ENCODE measurements at places on chromosomes 2 and 18.

- DNase-seq, result peak; percentile 62
Measured at GRCh38 chr2:174683392-174683759, 80.9 kb downstream of the CHRNA1 start.

- no peak for DNase-seq
Measured at GRCh38 chr2:186704897-186705296, 11.0 kb downstream of the FAM171B start.

DNA sequence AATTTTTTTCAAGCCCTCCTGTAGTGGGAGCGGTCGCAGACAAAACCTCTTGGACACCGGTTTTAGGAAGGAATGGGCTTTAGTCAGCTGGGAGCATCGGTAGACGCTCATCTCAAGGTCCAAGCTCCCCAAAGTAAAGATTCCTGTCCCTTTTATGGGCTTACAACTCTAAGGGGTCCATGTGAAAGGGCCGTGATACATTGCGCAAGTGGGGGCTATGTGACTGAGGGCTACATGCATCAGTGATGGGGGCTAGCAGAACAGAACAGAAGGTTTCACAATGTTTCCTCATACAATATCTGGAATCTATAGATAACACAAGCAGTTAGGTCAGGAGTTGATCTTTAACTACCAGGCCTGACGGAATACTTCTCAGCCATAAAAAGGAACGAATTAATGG is 62.5 kb downstream of the CAMKMT start:
- no peak for DNase-seq

GRCh38 chr2:218996937-218997336 is 3.7 kb upstream of the CRYBA2 start:
- DNase-seq, result no peak

- DNase-seq, result no peak
Measured at GRCh38 chr2:16741498-16741897, 75.9 kb upstream of the CYRIA start.

GRCh38 chr2:195498176-195498575 is 158.8 kb upstream of the SLC39A10 start:
- no peak for DNase-seq

- no peak for DNase-seq
Measured at GRCh38 chr18:78905334-78905733, 74.3 kb upstream of the SALL3 start.

DNA sequence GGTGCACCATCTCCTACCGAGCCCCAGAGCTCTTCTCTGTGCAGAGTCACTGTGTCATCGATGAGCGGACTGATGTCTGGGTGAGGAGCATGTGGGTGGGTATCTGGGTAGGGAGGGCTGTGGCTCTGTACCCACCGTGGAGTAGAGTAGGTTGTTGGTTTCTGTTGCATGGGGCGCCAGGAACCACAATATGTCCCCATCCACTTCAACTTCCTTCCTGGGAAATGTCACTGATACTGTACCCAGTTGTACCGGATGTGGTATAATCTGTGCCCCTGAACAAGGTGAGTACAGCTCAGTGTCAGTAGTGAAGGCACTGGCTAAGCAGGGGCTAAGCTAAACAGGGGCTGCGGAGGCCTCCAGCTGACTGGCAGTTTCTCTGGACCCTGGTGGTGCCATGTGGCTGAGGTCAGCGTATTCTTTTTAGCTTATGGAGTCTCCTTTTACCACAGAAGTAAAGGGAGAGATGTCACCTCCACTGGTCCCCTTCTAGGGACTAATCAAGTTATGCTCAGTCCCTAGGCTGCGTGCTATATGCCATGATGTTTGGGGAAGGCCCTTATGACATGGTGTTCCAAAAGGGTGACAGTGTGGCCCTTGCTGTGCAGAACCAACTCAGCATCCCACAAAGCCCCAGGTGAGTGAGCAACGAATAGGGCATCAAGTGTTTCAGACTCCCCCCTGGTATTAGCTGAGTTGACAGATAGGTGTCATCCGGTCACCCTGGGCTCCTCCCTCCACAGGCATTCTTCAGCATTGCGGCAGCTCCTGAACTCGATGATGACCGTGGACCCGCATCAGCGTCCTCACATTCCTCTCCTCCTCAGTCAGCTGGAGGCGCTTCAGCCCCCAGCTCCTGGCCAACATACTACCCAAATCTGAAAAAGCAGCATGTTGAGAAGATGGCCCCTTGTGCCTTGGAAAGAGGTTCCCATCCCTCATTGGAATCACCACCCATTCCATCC is 2.7 kb downstream of the STK16 start:
- no peak for DNase-seq

- DNase-seq, result no peak
Measured at GRCh38 chr2:203934041-203934492, 2.5 kb upstream of the ICOS start.

- no peak for DNase-seq
Measured at GRCh38 chr18:80088823-80089222, 20.2 kb upstream of the ADNP2 start.

DNA sequence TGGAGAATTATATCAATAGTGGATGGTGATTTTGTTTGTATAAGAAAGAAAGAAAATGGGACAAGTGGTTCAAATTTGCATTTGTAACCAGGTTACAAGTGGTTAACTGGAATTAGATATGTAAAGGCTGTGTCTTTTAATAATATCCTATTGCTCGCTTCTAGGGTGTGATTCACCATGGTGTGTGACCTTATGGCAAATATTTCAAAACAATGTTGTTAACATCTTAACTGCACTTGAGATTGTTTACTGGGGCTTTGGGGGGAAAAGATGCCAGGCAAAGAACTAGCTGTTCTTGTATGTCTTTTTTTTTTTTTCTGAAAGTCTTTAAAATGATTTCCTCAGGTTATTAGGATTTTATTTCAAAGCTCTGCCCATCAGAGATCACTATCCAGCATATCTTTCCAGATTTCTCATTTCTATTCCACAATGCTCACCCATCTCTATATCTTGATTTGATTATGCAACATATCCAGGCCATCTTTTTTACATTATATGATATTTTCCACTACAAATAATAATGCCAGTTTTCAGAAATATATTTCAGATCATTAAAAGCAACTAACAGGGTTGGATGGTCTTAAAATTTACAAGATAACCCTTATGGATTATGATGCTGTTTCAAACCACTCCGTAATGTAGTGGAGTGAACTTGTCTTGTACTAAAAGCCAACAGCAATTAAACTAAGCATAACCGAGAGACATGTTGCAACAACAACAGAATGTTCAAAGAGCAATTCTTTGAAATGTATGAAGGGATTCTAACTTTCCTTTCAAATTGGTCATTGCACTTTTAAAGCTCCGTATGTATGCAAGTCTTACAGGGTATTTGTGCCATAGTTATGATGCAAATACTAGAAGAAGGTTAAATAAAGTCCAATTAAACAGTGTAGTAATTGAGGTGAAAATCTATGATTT is 341.5 kb upstream of the ETAA1 start:
- DNase-seq, result no peak

- DNase-seq, result no peak
Measured at GRCh38 chr2:124333784-124334183, 308.7 kb downstream of the CNTNAP5 start.

GRCh38 chr18:53152476-53152875 is 812.5 kb downstream of the DCC start:
- DNase-seq, result no peak

GRCh38 chr2:186617771-186618170 is 27.9 kb downstream of the ITGAV start:
- DNase-seq, result no peak

DNA sequence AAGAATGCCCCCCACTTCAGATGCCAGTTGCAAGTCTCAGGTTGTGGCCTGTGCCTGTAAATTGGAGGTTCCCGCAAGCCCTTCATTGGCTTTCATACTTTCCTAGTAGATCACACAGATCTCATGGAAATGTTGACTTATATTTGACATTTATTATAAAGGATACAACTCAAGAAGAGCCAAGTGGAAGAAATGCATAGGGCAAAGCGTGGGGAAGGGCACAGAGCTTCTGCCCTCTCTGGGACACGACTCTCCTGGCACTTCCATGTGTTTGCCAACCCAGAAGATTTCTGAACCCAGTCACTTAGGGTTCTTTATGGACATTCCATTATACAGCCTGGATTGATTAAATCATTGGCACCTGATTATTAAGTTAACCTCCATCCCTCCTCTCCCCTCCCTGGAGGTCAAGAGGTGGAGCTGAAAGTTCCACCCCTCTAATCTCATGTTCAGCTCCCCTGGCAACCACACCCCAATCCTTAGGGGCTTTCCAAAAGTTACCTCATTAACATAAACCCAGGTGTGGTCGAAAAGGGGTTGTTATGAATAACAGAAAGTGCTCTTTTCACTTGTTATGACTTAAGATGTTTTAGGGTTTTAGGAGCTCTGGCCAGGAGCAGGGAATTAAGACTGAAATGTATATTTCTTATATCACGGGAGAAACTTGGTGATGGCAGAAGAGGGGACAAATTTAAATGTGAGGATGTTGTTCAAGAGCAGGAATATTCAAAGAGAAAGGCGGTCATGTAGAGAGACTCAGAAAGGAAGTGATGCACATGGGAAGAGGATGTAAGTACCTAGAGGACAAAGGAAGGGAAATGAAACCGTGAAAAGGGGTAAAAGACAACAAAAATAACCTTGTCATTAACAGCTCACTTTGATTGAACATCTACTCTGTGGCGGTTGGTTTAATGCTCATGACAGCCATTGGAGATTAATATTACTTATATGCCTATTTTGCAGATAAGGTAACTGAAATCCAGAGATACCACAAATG is 31.8 kb downstream of the SP100 start:
- no peak for DNase-seq

DNA sequence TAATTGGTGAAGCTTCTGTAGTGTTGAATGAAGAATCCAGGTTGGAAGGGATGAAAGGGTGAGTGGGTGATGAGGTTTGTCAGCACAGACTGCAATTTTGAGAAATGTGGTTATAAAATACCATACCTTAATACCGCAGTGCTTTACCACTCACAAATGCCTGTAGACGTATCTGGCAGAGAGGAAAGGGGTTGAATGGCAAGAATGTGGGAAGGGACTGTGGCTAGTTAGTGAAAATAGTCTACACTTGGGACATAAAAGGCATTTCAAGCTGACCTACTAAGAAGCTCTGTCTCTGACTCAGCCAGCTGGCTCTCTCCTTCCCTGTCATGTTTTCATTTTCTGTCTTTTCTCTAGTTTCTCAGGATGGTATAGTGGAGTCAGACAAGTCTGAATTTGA is 25.1 kb downstream of the CDK15 start:
- peak; percentile 96 for DNase-seq

GRCh38 chr2:134253117-134253704 is 661 bp upstream of the MGAT5 start:
- DNase-seq, result no peak

GRCh38 chr18:1663879-1664705 is 759.4 kb downstream of the ADCYAP1 start:
- DNase-seq, result peak; percentile 15

DNA sequence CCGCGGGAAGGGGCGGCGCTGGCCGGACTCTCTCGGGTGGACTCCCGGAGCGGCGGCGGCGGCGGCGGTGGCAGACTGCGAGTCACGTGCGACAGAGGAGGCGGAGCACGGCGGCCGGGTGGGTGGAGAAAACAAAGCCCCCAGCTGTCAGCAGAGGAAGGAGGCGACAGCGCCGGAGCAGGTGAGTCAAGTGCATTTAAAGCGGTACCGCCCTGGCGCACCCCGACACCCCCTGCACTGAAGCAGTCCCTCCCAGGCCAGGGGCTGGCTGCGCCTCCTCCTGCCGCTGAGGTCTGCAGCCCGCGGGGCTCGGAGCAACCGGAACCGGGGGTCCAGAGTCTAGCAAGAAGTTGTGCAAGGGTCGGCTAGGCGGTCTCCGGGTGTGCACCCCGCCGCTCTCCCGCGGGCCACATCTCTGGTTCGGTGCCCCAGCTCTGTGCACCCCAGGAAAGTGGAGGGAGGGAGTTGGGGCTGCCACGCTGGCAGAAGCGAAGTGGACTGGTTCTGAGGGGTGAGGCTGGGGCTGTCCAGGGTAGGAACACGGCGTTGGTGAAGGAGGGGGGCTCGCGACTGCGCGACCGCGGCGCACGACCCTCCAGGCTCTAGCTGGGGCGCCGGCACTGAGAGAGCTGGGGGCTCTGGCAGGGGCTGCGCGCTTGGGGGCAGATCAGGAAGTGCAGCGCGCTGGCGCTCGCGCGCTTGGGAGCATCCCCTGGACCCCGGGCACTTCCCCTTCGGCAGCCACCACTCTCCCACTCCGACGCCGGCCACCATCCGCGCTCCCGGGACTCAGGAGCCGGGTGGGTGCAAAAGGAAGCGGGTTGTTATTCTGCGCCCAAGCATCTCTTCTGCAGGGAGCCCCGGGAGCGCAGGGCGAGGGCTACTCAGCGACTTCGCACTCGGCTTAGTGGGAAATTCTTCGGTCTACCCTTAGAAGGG is 64.0 kb upstream of the MAPRE2 start:
- DNase-seq, result no peak
